ENCODE measurements at places on chromosomes 3 and 15.

DNA sequence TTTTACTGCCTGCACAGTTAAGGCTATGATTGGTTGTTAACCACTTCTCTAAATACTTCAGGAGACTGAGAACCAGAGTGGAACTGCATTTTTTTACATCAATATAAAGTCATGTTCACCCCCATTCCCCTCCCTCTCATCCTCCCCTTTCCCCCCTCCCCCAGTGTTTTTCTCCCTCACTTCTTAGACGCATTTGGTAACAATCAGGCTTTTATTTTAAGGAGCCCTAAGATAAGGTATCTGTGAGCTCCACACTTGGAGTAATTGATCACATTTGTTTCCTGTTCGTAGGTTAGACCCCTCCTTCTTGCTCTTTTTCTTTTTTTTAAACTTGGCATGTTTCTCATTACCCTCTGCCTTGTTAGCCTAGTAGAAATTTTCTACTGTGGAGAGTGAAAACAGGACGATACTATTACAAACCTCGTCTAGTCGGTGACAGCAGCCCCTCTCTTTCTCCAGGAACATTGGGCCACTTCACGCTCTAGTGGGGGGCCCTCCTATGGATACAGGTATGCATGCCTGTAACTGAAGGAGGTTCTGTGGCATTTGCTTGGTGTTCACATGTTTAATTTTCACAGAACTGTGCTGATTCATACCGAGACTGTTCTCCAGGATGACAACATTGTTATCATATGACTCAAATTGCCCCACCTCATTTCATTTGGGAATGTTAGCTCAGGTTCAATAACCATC is 314.4 kb downstream of the MECOM start:
- no peak for DNase-seq

- no peak for DNase-seq
Measured at GRCh38 chr3:182795389-182795782, 2.1 kb downstream of the ATP11B start.

DNA sequence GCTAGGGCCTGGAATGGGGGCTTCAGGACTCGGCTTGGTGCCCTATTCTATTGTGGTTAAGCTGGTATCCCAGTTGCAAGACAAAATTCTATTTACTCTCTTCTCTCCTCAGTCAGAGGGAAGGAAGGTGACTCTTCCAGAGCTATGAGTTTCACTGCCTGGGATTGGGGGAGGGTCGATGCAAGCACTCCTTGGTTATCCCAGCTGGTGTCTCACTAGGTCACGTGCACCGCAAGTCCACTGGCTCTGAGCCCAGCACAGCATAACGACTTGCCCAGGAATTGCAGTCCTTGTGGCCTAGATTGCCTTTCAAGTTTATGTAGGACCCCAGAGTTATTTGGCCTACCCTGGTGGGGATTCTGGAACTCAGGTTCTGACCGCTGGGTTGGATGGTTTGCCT is 958.8 kb downstream of the IGSF11 start:
- DNase-seq = no peak

DNA sequence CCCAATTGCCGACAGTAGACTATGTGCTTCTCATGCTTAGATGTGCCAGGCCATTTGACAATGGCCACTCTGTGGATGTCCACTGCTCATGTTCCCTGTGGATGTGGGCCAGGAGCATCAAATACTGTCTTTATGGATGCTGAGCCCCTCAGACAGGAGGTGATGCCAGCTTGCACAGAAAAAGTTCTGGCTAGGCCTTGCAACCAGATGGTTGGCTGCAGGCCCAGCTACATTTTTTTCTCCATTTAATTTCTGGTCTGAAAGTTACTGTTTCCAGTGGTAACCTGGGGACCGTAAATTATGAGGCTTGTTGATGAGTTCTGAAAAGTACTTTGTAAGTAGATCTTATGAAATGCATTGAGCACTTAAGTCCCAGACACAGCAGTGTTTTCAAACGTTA is 228.5 kb downstream of the CHL1 start:
- no peak for DNase-seq

DNA sequence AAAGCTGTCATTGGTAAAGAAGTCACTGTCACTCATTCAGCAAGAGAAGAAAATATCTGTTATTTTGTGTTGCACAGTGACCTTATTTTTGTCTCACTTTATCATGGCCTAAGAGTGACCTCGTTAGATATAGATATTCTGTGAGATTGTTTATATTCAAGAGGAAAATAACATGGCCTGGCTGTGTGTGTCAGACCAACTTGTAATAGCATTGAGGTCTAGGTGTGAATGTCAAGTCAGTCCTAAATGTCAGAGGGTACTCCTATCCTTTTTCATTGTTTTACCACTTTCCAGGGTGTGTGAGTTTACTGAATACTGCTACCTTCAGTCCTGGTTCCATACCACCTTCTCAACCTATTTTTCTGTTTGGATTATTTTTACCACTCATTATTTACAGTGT is 18.5 kb upstream of the TM4SF4 start:
- DNase-seq = no peak

DNA sequence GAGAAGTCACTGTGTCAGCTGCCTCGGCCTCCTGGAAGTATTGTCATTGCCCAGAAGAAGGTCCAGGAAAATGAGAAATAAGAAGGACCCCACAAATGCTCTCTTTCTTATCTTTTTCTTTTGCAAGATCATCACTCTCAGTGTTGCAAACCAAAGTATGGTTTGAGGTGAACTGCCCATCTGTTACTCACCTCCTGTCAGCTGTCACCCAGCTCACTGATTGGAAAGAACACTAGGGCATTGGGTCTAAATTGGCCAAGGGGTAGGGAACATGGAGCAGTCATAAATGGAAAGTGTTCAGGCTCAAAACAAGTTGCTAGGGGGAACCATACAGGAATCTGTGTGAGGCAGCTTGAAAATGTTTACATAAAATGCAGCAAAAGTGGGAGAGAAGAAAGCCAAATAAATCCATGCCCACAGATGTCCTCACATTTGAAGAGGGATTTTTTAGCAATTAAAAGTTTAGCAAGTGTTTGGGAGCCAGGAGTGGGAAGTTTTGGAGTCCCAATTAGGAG is 431.2 kb upstream of the THBS1 start:
- no peak for DNase-seq

- no peak for DNase-seq
Measured at GRCh38 chr3:156448300-156448699, 106.6 kb downstream of the SSR3 start.

DNA sequence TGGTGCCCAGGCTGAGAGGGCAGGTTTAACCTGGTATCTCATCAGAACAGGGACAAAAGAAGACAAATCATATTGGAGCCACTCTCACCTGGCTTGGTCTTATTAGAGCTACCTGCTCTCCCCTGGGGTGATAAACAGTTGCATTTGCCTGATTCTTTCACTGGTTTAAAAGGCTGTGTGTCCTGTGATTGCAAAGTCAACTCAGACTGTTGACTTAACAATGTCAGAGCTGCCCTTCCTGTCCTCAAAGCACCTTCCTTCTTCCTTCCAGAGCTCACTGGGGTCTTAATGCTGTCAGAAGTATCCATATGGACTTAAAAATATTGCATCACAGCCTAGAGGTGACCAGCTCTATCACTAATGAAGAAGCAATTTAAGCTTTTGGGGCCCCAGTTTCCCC is 50.5 kb upstream of the MINAR1 start:
- no peak for DNase-seq

DNA sequence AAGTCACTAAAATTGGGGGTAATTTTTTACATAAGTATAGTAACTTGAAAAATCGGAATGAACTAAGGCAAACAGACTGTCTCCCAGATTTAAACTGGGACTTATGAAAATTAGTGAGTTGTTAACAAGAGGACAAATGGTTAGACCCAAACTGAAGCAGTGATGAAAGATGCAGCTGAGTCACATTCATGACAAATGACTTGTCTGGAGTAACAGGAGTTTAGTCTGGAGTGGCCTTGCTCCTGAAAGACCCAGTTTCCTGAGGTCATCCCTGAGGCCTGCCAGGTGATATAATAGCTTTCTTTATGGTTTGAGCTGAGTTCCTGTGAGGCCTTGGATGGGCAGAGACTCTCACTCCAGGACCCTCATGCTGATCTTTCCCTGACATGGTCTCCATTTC is 9.6 kb upstream of the CTDSPL start:
- DNase-seq = no peak

DNA sequence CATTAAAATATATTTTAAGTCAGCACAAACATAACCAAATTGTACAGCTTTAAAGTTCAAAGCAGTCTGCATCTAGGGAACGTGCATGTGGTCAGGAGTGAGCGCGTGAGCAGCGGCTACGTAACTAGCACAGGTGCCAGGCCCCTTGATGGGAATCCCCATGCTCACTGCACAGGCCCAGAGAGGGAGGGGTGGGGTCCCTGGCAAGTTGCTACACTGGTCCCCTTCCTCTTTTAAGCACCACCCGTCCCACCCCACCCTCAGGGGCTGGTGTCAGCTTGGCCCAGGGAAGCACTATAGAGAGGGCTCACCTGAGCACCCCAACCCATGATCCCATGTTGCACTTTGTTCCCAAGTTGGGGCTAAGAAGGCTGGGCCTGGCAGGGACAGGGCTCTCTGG is 835 bp upstream of the GMPPB start:
- DNase-seq = no peak

DNA sequence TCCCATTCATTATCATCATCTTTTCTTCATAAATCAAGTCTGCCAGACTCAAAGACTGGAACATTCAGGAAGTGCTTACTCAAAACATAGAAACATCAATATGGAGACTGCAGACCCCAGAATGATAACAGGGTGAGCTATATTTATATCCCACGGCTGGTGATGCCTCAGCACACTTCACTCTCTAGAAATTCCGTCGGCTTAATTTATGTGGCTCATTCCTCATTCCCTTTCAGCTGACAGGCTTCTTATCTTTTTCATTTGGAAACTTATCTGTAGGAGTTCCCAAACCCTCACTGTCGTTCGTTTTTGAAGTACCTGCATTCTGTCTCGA is 45.5 kb downstream of the RFTN1 start:
- no peak for DNase-seq

DNA sequence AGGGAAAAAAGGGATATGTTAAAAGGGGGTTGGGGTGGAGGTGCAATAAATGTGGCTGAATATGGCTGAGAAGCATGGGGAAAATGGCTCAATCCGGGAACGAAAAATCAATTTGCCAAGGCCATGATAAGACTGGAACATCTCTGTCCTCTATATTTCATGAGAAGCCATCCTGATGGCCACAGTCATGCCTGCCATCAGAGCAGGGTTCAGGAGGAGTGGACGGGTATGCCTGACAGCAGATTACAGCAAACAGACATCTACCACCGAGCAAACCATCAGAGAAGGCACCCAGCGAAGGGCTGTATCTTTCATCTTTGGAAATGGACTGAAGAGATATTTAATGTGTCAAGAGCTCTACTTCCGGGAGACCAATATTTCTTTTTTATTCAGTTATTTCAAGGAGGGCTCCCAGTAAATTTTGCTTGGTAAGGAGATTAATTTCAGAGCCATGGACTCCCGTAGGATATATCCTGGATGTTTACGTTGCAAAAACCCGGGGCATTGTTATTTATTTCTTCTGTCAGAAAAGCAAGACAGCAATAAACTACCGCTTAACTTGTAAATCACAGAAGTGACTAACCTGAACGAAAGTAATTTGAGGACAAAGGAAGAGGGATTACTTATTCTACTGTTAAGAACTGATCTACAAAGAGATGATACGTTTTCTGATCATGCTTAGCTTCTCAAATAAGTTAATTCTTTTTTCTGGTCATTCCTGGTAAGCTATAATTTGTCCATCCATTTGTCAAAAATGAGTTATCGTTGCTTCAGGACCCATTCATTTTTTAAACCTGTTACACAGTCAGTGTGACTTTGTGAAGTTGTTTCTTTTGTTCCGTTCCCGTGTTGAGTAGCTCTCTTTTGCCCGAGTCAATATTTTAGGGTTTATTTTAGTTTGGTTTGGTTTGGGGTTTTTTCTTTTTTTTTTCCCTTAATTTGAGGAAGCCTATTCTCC is 80.6 kb upstream of the CHD2 start:
- no peak for DNase-seq

DNA sequence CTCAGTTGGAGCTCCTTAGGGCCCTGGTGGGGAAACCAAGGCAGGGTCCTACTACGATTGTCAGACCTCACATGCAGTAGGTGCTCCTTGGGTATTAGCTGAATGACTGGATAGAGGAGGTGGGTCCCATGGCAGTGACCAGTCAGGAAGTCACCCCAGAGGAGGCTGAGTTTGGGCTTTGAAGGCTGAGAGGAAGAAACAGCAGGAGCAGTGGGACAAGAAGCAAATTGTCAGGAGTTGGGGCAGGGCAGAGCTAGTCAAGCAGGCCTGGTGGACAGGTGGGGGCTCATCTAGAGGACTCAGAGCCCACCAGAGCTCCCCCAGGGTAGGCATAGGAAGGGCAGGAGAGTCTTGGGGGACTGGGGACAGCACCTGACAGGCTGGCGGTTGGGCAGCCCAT is 3.1 kb downstream of the NBEAL2 start:
- no peak for DNase-seq

DNA sequence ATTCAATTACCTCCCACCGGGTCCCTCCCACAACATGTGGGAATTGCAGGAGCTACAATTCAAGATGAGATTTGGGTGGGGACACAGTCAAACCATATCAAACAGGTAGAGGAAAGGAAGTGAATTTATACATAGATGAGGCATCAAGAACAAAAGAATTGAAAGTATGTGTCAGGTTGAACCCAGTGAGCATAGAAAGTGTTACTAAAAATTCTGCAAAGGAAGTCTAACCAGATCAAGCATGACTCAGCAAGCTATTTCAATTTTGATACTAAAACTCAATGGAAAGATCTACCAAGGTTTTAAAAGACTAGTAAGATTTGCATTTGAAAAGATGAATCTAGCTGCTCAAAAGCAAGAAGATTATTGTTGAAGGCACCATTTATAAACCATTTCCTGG is 323.0 kb downstream of the ROBO2 start:
- no peak for DNase-seq

DNA sequence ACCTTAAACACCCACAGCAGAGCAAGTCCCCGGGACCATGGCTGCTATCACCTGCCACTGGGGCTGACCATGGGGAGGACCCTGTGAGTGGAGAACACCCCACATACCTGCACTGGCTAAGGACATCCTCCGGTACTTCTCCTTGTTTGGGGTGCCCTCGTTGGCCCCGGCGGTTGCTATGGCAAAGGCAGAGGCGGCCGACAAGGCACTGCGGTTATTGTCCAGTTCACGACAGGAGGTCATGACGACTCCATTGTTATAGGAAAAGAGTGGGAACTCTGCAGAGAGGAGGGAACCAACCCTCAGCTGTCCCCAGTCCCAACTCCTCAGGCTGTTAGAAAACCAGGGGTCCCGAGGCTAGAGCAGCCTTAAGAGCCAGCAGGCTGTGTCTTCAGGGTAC is 54.8 kb upstream of the CTSH start:
- DNase-seq = no peak

- DNase-seq = no peak
Measured at GRCh38 chr3:12681943-12682390, 18.1 kb upstream of the RAF1 start.

DNA sequence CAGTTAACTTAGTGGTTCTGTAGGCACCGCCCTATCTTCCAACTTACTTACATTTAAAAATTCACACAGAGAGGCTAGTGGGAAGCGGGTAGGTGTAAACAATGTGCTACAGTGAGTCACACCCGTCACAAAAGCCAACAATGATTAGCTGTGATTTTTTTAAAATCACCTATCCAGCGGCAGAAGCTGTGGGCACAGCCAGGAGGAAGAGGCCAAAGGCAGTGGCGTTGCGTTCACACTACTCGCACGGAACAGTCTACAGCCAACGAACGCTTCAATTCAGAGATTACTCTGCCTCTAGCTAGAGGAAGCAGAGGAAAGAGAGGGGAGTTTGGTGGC is 2.5 kb upstream of the NLGN1 start:
- no peak for DNase-seq

- no peak for DNase-seq
Measured at GRCh38 chr3:10189557-10190354, 25.0 kb downstream of the IRAK2 start.

Data from activated CD4-positive, alpha-beta T cell treated with anti-CD3 and anti-CD28 coated beads for 24 hours (primary cell).